Lower leg skin (tissue), 4 donors: ENCODE measurements at places on chromosomes 7 and 10. TPM values are rescaled to one million over a fixed set of nuclear protein-coding genes. Genes with fewer than 3 reads are reported as not detected.
A peak's percentile ranks its signal among the peaks of the same experiment; 100 is the strongest.

The PYROXD2 gene
- 3.5 TPM for total RNA-seq

DNA sequence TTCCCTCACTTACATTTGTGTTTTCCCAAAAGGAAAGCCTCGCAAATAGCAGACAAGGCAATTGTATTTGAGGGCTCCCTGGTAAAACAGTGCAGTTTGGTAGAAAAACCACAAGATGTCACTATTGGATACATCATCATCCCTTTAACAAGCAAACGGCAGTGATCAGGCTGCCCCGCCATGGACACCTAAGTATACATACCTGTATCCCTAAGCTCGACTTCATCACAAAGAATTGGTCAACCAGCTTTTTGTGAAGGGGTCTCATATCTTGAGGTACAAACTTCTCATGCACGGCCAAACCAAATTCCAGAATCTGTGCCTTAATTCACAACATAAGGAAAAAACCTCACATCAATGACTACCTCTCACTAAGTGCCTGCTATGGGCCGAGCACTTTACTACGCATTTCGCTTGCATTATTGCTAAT is 179.5 kb upstream of the IMMP2L start:
- no peak for DNase-seq

DNA sequence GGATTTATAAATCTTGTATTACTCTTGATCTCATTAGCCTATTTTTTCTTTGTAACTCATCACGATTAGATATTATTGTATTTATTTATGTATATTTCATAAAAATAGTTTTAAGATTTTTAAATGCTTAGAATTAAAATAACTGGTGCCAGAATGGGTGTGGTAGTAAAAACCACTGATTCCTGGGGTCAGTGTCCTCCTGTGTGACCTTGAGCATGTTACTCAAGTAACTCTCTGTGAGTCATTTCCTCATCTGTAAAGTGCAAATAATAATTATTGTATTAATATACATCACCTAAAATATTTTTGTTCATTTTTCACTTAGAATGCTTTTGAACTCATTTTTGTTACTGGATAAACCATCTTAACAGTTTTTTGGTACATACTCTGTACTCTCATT is 91.3 kb upstream of the TMEM229A start:
- no peak for DNase-seq

GRCh38 chr7:16849296-16850148 is 32.3 kb downstream of the AGR3 start:
- DNase-seq: no peak

DNA sequence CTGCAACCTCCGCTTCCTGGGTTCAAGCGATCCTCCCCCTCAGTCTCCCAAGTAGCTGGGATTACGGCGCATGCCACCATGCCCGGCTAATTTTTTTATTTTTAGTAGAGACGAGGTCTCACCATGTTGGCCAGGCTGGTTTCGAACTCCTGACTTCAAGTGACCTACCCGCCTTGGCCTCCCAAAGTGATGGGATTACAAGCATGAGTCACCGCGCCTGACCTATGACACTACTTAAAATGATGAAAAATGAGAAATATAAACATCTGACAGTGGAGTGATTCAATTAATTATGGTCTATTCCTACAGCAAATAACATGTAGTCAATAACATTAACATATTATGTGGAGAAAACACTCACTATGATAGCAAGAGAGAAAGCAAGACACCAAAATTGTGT is 2.2 kb downstream of the BRAT1 start:
- no peak for DNase-seq

DNA sequence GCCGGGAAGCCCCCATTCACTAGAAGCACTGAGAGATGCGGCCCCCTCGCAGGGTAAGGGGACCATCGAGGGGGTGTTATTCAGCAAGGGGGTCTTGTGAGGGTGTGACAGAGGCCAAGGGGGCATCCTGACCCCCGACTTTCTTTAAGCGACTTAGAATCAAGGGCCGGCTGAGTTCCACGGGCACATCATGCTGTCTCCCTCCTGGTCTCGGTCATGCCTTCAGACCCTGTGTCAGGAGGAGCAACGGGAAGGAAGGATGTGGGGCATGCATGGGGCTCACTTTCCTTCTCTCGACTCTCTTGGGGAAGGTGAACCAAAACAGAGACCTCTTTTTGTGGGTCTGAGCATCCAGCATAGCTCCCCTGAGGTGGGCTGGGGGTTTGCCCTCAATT is 2.5 kb downstream of the ACSL5 start:
- DNase-seq: no peak

DNA sequence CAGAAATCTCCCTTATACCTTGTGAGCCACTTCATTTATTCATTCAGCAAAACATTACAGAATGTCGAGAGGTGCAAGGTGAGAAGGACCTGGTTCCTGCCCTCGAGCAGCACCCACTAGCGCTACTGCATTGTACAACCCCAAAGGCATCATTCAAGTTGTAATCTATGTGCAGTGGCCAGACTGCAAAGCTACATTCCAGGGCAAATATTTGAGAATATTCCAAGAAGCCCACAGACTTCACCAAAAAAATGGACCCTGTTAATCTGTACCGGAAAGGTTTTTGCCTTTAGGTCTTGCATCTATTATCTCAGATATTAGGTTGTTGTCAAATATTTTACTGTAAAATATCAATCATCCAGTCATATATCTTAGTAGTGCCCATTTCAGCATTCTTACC is 295.4 kb upstream of the FZD1 start:
- DNase-seq: no peak

- no peak for DNase-seq
Observed at GRCh38 chr7:27774717-27775328, 34.9 kb downstream of the TAX1BP1 start.

GRCh38 chr10:82883603-82884002 is 1008.6 kb downstream of the NRG3 start:
- DNase-seq: no peak

GRCh38 chr7:119838444-119838843 is 434.5 kb upstream of the KCND2 start:
- no peak for DNase-seq

The LIPA gene
- 22.8 TPM for total RNA-seq

DNA sequence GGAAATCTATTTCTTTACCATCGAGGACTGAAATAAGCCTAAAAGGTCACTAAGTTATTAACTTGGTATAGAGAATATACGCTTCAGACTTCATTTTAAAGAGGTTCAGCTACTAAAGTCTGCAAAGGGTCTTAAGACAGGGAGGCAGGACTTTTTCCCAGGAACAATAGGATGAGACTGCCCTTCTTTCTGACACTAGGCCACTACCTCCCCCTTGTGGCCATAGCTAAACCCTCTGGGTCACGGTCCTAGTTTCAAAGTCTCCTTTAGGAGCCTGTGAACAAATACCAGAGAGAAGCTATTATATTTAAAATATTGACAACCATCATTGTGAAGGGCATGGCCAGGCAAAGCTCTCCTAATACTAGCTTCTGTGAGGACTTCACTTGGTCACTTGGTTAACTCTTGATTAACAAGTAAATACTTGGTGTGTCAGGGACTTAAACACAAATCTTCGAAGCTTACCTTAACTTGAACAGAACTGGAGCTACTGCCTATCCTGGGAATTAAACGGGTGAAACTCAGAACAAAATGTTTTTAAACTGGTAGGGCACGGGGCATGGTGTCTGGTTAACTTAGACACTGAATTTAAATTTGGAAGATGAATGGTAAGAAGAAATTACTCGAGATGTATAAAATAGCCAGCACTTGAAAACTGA is 75.6 kb downstream of the CCDC6 start:
- DNase-seq: no peak

DNA sequence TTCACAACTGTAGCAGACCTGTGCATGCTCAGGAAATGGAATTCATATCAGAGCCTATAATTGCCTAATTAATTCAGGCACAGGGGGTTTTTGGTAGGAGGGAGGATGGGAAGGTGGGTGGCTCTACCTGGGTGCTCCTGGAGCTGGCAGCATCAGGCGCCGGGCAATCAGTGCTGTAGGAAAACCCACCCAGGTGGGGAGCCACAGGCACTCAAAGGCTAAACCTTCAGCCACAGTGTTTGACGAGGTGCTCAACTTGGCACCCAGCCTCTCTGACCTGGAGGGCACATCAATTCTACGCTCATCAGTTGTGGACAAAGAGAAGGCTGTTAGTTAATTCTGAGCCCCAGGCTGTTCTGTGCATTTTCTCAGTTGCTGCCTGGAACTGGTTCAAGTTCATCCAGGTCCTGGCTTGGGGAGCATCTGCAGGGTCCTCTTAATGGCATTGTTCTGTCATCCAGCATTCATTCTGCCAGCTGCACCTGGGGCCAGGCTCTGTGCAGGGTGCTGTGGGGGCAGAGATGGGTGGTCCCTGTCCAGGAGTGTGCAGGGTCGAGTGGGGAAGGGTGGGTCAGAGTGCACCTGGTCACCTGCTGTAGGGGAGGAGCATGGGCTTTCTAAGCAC is 54.1 kb upstream of the NPTX2 start:
- DNase-seq: peak; percentile 74
